ENCODE measurements at places on chromosomes 2 and 18.

DNA sequence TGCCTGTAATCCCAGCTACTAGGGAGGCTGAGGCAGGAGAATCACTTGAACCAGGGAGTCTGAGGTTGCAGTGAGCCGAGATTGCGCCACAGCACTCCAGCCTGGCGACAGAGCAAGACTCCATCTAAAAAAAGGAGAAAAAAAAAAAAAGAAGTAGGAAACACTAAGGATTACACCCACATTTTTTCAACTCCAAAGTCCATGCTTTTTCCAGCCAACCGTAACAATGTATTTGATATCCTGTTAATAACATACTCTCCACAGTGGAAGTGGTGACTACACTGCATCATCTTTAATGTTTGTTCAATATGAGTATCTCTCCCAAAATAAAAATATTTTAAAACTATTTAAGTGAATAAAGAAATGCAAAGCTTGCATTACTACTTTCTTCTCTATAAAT is 481.6 kb upstream of the ACVR2A start:
- DNase-seq, result no peak

DNA sequence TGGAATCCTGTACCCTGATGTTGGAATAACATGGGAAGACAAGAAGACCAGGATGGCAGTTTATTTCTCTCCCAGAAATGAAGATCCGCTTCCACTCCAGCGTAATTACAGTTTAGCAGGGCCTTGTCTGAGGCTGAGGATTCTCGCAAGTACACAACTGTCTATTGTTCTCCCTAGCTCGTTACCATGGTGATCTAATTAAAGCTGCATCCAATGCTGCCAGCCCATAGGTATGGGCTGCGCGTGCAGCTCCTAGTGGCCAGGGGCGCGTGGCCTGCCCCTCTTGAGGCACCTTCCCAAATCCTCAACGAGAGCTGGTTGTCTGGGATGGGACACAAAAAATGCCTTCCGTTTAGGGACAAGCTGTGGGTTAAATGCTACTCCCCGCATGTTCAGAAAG is 344.9 kb downstream of the CYRIA start:
- no peak for DNase-seq

GRCh38 chr2:38504169-38504568 is 98.6 kb downstream of the HNRNPLL start:
- DNase-seq, result no peak

- no peak for DNase-seq
These were observed 59.3 kb downstream of the ETAA1 start for GRCh38 chr2:67456428-67456827.
